ENCODE measurements at places on chromosomes 2 and 18.

GRCh38 chr18:11074889-11075288 lies 74.5 kb downstream of the PIEZO2 start:
- no peak for DNase-seq

GRCh38 chr2:223642506-223642905 lies 40.3 kb upstream of the SCG2 start:
- no peak for DNase-seq

DNA sequence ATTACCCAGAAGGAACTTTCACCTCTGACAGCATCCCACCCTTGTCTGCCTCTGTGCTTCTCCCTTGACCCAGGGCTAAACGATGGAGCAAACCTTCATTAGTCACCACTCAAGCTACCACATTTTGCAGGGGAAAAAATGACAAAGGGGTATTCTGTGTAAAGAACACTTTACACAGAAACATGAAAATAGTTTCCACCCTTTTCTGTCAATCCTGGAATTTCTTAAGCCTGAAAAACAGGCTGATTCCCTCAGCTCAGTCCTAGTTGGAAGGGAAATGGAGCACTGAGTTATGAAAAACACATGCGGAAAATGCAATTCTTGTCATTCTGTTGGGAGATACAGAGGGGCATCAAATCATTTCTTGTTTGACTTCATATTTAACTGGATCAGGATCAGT lies 175.0 kb upstream of the HNRNPA3 start:
- no peak for DNase-seq

- DNase-seq: peak; percentile 78
Observed at GRCh38 chr18:11733031-11733430, 44.0 kb downstream of the GNAL start.

DNA sequence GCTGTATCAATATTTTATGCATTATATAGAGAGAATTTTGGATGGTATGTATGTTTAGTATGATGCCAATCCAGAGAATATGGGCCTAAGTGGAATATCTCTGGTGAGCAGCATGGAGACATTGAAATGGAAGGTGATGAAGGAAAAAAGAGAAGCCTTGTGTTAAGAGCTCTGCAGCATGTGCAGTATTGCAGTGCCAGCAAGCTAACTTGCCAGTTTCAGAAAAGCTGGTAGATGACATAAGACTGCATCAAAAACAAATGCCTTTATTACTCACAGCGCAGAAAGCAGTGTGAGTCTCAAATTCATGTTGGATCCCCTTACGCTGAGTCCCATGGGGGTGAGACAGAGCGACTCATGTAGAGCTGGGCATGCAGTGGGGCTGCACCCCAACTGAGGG lies 280.2 kb downstream of the CTNNA2 start:
- DNase-seq: no peak

- DNase-seq: no peak
Observed at GRCh38 chr2:30926606-30927005, 119.4 kb upstream of the CAPN13 start.

- peak; percentile 29 for DNase-seq
Observed at GRCh38 chr2:167689444-167689843, 558.0 kb downstream of the STK39 start.

DNA sequence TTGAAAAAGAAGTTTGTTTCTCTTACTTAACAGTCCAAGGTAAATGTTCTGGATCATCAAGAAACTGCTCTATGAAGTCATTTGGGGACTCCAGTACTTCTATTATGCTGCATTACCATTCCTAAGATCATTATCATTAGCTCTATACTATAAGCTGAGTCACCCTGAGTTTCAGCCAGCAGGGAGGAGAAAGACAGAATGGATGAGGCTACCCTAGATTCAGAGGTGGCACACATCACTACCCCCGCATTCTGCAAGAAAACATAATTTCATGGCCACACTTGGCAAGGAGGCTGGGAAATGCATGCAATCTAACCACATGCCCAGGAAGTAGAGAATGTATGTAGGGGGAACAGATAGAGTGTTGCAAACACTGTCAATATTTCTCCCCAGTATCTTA lies 16.6 kb upstream of the LNPK start:
- DNase-seq: peak; percentile 48

GRCh38 chr2:133777574-133777960 lies 209.3 kb upstream of the NCKAP5 start:
- DNase-seq: peak; percentile 4

DNA sequence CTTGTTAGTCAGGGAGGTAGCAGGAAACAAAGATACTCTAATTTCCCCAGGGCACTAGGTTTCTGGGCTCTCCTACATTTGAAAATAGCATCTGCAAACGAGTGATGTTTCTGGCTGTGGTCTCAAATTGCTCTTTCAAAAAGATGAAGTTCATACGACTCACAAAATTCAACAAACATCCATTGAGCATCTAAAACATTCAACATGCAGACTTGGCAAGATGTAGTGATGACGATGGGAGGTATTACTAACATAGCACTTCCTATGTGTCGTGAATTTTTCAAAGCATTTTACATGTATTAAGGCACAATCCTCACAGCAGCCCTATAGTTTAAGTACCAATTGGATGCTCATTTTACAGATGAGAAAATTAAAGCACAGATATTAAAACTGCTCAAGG lies 5.2 kb downstream of the CCBE1 start:
- no peak for DNase-seq

- no peak for DNase-seq
Observed at GRCh38 chr2:39650468-39650867, 15.2 kb upstream of the TMEM178A start.

DNA sequence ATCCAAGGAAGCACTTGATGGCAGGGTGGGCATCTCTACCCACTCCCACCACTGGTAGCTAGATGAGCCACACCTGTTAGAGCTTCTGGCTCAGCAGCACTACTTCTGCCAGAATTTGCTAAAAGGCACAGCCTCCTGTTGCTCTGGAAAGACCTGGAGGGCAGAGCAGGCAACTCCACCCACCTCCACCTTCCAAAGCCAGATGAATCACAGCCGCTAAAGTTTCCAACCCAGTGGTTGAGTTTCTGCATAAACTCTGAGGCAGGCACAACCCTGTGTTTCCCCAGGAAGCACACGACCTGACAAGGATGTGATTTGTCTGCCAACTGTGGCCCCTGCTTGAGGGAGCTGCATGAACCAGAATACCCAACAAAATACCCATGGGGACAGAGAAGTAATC lies 111.6 kb upstream of the GCFC2 start:
- DNase-seq: no peak

DNA sequence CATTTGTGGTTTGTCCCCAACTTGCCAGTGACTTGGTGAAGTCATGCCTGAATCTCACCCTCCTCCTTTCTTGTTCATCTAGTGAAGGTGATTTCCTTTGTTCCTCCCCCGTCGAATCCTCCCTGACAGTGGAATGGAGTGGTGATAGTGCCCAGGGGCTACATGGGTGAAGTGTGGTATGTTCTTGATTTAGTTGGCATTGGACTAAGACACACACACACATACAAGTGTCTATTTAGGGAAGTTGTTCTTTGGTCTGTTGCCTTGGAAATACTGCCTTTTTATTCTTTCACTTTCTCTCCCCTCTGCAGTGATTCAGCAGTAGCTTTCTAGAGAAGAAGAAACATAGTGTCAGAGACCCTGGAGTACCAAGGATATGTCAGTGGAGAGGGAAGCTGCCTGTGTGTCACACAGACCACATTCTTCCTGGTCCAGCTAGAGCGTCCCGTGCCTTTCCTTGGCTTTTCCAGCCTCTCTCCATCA lies 10.9 kb downstream of the INPP4A start:
- DNase-seq: peak; percentile 66

DNA sequence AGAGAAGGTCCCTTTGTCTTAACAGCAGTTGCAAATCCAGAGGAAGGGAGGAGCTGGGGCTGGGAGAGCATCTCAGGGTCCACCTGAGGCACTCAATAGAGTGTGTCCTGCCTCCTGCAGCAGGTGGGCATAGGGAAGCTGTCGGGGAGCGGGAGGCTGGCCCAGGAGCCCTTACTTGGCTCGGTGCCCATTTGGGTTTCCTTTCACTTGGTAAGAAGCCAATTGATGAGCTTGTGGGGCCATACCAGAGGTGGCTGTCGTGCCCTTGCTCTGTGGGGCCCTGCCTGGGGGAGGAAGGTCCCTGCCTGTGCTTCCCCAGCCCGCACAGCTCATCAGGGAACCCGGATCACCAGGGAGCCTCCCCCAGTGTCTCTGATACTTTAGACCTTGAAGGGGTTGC lies 229.7 kb downstream of the DYSF start:
- no peak for DNase-seq

DNA sequence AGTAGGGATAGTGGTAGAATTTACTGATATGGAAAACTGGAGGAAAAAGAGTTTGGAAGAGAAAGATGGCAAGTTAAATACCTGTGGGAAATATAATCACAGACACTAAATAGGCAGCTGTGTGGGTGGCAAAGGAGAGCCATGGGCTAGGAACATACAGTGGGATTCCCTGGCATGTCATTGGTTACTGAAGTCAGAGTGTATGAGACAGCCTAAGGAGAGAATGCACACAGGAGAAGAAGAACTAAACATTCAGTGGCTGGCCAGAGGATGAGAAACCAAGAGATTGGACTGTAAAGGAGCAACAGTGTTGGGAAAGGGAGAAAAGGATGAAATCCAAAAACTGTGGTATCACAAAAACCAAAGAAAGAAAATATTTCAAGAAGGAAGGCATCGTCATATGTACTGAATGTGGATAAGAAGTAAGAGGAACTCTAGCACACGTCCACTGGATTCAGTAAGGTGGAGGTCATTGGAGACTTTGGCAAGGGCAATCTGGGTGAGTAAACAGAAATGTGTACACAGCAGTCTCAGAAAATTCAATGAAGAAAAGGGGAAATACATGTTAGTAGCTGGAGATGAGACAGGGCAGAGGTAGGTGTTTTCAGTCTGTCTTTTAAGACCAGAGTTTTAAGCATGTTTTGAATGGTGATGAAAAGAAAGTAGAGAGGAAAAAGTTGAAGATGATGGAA lies 83.3 kb downstream of the SPIRE1 start:
- peak; percentile 7 for DNase-seq

GRCh38 chr18:8212896-8213780 lies 396.1 kb upstream of the RAB12 start:
- no peak for DNase-seq

GRCh38 chr2:147998203-147998602 lies 22.3 kb downstream of the ORC4 start:
- DNase-seq: no peak

GRCh38 chr2:49251766-49252165 lies 97.5 kb upstream of the FSHR start:
- DNase-seq: no peak

DNA sequence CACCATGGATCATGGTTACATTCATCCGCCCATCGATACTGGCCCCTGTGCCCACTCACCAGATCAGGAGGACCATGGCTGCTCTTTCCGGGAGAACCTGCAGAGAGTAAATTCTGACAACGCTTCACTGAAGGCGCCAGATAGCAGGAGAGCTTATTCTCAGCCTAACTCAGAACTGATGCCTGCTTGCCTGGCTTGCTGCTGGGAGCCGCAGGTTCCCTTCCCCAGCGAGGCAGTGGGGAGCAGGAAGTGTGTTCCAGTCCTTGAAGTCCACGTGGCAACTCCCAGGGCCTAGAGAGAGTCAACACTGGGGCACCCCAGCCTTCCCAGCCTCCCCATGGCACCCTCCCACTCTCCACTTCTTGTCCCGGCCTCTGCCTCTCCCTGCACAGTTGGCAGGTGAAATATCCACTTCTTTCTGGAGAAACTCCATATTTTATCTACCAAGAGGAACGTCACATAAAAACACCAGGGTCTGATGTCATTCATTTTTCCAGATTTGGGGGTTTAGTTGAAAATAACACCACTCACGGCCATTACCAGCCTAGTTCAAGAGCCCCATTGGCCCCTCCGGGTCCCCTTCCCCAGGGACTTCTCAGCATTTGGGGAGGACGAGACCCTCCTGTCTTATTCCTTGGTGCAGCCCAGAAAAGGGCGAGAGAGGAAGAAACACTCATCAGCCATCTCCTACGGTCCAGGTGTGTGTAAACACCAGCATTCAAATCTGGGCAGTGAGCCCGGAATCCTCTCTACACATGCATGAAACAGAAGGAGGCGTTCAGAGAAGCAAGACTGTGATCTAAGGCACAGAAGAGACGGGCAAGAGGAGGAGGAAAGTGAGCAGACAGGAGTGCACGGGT lies 3.5 kb upstream of the TUBB6 start:
- DNase-seq: no peak

All from NB4 (cell line).